HAP-1 (cell line): ENCODE measurements at places on chromosomes 16 and 17.
A peak's percentile ranks its signal among the peaks of the same experiment; 100 is the strongest.

DNA sequence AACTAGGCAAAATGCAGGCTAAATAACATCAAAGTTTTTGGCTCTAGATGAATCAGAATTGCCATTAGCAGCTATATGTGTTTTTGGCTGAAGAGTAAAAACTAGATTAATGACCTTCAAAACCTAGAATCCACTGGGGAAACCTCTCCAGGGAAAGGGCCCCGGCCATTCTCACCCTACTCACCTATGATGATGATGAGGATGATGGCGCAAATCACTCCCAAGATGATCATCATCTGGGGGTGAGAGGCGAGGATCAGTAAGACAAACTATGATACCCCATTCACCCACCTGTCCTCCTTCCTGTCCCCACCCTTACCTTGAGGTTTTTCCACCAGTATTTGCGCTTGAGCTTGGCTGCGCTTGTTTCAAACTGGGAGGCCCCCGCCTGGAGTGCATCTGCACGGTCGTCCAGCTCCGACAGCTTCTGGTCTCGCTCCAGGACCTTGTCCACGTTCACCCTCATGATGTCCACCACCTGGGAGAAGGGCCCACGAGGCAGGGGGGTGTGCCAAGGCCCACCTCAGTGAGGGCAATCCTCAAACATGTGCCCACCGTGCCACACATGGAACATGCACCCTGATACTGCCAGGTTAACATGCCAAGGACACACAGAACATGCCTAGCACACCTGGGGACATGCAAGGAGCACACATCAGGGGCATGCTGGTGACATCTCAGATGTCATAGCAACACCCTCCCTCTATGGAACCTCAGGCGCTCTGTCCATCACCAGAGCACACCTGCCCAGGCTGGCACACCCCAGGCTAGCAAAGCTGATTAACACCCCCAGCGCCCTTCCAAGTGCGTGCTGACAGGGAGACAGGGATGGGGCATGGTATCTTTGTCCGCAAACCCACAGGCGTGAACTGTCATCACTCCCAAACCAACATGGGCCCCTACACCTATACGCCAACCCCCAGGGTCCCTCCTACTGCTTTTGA, 1.2 kb downstream of the VAMP2 start:
- DNase-seq: no peak

- DNase-seq: no peak
Observed at GRCh38 chr16:76294396-76295214, 17.4 kb downstream of the CNTNAP4 start.

DNA sequence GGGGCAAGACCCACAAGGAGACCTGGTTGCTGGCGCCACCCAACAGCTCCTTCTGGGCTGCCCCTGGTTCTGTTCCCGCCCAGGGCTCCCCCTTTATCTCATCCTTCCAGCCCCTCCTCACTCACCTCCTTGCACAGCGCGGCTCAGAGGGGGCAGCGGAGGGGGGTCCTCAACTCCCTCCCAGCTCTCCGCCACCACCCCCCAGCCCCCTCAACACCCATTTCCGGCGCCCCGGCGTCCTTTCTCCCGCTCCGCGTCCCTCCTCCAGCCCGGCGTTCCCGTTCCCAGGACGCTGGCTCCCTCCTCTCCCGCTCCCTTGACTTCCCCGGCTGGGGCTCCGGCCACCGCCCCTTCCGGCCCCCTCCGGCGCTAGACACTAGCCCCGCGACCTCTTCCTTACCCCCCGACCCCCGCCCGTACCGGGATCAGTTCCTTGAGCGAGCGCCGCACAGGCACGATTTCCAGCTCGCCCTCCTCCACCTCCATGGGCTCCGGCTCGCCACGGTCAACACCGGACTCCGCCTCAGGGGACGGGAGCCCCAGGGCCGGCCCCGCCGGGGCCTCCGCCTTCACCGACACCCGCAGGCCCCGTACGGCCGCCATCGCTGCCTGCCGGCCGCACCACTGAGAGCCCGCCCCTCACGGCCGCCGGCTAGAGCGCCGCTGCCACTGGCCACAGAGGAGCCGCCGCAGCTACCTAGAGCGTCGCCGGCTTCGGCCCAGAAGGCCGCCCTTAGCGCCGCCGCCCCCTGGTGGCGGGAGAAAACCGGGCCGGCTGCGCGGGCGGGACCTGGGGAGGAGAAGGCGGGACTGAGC, at the start of gene NCBP3:
Gene NCBP3, minus strand, starts transcription at position 626 of the 816 bp plus-strand sequence. Its CDS starts 23 bp downstream, at position 603.
- peak; percentile 92 for DNase-seq

DNA sequence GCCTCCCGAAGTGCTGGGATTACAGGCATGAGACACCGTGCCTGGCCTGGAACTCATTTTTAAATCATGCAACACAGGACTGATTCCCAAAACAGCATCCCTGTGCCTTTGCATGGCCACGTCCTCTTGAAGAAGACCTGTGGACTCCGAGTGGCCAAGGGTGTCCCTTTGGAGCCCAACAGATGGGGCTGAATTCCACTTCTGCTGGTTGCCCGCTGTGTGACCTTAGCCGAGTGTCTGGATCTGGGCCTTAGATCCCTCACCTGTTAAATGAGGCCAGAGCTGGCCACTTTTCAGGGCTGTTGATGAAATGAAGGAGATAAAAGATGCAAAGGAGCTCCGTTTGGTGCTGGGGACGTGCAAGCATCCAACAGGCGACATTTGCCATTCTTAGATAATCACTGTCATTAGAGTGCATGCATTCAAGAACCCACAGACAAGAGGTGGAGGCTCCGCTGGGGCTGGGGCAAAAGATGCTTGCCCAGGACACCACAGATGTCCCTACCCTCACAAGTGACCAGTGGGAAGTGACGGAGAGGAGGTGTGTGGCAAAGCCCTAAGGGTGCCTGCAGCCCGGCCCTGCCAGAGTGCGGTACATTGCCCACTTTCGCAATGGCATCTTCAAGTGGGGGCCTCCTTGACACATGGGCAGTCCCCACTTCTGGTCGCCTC, 354.1 kb upstream of the TNRC6C start:
- no peak for DNase-seq

DNA sequence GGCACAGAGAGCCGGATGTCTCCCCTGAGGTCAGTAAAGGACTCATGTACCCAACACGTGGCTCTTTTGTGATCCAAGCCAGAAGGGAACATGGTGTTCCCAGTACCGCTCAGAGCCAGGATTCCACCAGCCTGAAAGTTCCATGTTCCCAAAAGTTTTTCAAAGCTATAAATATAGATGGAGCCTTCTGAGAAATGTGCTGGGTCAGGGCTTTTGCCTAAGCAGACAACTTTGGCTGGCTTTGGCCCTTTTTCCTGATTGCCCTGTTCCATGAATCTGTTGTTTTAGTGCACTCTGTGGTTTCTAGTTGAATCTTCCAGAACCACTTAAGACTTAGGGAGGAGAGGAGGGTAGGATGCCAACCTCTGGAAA, 128.5 kb upstream of the HS3ST2 start:
- no peak for DNase-seq

- DNase-seq: no peak
Observed at GRCh38 chr17:69103557-69104233, 38.0 kb downstream of the ABCA6 start.

DNA sequence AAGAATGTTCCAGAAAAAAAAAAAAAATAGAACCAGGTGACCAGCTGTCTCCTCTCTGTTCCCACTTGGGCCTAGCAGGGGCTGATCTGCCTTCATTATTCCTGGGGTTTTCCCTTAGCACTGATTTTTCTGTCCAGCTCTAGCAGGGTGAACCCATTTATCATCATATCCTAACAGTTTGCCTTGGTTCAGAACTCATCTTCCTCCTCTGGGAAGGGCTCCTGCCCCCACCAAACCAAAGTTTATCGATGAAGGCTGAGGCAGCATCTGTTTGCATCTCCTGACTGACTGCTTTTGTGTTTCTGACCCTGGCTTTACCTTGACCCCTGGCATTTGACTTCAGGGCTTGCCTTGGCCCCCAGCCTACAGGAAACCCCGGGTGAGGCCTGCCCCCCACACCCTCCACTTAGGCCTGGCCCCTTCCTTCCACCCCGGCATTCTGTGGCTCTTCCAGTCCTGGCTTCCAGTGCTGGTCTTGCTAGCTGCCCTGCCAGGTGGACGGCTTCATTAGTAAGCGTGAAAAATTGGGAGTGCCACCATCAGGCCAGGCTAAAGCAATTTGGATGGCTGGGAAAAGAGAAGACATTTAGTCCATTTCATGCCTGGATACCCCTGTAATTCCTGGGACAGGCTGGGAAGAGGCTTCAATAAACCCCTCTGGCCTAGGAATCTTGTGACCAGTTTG, 164.9 kb downstream of the CCDC182 start:
- no peak for DNase-seq

DNA sequence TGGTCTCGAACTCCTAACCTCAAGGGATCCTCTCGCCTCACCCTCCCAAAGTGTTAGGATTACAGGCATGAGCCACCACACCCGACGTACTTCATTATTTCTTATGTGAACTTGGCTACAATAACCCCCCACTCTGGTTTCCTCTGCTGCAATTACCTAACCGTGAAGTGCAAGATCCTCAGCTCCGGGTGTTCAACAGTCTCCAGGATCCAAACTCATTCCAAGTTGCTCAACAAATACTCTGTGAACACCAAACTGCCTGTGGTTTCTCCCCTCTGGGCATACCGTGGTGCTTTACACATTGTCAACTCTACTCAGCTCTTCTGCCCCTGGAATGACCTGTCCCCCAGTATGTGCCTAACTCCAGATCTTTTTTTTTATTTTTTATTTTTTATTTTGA, 6.8 kb upstream of the SULT1A1 start:
- no peak for DNase-seq

GRCh38 chr16:3009568-3010390, 2.9 kb upstream of the CLDN9 start:
- no peak for DNase-seq

DNA sequence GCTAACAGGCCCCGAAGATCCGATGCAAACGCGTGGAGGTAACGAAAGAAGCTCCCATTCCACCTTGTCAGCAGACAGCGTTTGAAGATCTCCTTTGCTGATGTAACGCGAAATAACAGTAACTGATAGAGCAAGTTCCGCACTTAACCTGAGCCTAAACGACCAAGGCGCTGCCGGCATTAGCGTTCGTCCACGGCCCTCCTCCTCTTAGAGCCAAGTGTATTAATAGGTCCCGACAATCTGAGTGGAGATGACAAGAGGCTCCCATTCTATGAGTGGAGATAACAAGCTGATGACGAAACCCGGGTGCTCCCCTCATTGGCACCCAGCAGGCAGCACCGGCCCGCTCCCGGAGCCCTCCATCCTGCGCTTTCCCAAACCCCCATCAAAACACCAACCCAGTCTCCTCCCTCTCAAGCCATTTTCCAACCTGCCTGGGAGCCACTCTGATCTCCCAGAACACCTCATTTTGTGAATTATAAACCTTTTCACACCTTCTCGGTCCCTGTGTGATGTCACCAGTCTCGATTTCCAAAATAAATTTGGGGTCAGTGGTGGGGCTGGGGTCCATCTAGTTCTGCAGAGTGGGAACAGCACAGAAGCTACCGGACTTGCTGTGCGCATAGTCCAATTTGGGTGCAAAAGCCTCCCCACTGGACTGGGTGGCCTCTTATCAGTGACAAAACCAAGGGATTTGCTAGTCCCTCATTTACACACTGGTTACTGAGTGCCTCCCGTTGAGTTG, 35.4 kb upstream of the ARL4D start:
- DNase-seq: no peak

DNA sequence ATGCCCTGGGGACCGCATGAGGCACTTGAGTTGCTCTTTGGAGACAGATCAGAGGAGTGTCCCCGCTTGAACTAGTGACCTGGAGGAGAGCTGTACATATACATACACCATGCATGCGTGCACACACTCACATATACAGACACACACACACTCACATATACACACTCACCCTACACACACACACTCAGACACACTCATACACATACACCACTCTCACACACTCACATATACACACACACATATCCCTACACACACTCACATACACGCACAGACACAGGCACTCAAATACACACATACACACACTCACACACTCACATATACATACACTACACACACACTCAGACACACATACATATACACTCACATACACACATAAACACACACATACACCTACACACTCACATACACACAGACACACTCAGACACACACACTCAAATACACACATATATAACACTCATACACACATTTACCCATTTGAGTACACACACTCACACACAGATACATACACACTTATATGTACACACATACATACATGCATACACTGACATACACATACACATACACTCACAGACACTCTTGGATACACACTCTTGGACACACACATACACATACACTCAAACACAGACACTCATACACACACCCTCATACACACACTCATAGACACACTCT, 5.4 kb upstream of the MPP2 start:
- DNase-seq: no peak

- no peak for DNase-seq
Observed at GRCh38 chr17:21024024-21024423, 18.8 kb downstream of the USP22 start.

GRCh38 chr17:75370286-75370915, 35.1 kb downstream of the GRB2 start:
- DNase-seq: no peak

DNA sequence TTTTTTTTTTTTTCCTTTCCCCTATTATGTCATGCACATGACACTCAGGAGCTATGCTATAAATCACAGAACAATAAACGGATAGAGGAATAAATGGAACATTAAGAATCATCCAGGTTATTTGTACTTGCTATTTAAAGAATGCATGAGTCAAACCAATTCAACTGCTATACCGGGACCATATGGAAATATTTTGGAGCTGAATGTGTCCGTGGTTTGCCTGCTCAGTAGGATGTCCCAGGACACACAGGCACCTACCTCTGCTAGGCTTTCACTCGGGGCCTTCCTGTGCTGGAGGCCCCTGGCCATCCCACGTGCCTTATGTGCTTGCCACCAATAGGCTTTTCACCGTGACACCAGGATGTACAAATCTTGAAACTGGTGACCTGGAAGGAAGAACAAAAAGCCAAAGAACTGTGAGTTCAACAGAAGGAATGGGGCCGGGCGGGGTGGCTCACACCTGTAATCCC, 15.3 kb upstream of the SEC14L1 start:
- no peak for DNase-seq

GRCh38 chr16:79618692-79619050, 18.1 kb upstream of the MAF start:
- DNase-seq: no peak

DNA sequence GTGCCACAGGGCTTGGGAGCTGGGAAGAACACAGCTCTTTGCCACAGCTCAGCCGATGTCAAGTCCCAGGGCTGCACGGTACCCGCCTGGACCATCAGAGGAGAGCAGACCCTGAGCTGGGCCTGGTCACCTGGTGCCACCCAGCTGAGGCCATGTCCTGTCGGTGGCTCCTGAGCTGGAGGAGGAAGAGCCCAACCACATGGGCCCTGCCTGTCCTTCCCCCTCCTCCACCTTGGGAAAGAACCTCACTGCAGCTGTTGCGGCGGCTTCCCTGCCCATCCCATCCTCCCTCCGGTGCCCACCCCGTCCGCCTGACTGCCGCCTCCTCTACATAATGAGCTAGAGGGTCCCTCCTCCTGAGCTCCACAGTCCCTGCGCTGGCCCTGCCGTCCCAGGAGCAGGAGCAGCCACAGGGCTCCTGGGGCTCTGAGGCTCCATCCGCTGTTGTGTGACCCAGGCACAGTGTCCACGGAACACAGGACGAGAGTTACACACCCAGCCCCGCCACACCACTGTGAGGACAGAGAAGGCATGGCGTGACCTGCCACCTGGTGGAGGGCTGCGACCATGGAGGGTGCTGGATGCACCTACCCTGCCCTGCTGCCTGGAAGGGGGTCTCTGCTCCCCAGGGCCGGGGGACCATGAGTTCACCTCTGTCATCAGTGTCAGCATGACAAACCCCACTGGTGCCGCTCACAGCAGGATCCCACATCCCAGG, 21.4 kb upstream of the CHMP6 start:
- peak; percentile 61 for DNase-seq

GRCh38 chr16:56767024-56767423, 37.1 kb downstream of the NUP93 start:
- no peak for DNase-seq

GRCh38 chr17:39125143-39125875, 26.1 kb downstream of the PLXDC1 start:
- DNase-seq: no peak
